ENCODE measurements at places on chromosomes 2 and 18. TPM values are rescaled to one million over a fixed set of nuclear protein-coding genes. Genes with fewer than 3 reads are reported as not detected.

PCARE gene
- total RNA-seq, result not detected

ANKRD30B gene
- not detected for total RNA-seq

KRTCAP3 gene
- total RNA-seq, result not detected

BIN1 gene
- 33.1 TPM for total RNA-seq

CCDC142 gene
- total RNA-seq, result 12.8 TPM
